Dorsolateral prefrontal cortex (tissue), 122 donors: ENCODE measurements at places on chromosomes 1 and 21. TPM values are rescaled to one million over a fixed set of nuclear protein-coding genes. Genes with fewer than 3 reads are reported as not detected.

DNA sequence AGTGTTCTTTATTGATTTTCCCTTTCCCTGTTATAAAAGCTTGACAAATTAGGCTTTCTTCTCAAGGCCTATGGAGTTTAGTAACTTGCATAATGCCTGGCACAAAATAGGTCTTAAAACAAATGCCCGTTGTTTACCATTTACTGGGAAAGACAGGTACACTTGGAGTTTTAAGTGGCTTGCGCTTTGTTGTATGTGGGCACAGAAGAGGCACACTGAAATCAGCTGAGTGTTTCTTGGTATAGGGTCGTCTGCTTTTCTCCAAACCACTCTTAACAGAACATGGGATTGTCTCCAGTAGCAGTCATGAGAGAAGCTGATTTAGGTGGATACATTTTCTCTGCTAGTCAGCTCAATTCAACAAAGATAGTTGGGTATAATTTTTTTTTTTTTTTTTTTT is 132.5 kb downstream of the SYT14 start:
- no peak for DNase-seq

Gene BCAR3
- total RNA-seq, result 18.5 TPM

GRCh38 chr1:160466961-160467360 is 56.1 kb downstream of the SLAMF6 start:
- DNase-seq, result no peak

GRCh38 chr21:39527664-39528381 is 76.1 kb downstream of the SH3BGR start:
- DNase-seq, result no peak

Gene PODN
- total RNA-seq, result 7.1 TPM

DNA sequence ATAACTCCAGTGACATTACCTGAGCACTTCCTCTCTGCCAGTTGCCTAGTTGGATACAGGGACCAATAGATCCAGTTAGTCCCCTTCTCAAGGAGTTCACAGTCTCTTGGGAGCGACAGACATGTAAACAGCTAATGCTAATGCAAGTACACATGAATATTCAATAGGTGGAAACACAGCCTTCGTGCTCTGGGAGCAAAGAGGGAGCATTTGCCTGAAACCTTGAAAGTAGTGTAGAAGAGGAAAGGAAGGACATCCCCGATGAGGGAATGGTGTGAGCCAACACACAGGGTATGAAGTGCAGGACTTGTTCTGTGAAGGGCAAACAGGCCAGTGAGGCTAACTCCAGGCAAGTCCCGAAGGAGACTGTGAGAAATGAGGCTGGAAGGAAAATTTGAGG is 3.8 kb upstream of the TMEM222 start:
- DNase-seq, result no peak
